Activated CD4-positive, CD25-positive, alpha-beta regulatory T cell treated with anti-CD3 and anti-CD28 coated beads, Interleukin-2, amount 50 U/mL, for 16 hours (primary cell): ENCODE measurements at places on chromosomes 4 and X.
A peak's percentile ranks its signal among the peaks of the same experiment; 100 is the strongest.

DNA sequence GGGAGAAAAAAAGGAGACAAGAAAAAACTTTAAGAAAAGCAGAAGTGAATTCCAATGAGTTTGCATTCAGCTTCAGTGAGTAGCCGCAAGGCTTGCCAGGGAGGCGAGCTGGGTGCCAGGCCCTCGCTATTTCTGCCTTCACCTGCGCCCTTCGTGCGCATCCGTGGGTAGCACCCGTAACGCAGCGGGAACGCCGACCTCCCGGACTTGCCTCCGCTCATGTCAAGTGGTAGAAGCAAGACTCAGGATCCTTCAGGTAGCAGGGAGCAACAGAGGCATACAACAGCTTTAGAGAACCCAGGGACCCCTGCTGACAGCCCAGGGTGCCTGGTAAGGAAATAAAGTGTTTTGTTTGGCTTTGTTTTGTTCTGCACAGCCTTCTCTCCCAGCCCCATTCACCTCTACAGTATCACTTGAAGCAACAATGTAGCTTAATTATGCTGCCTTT, 140.0 kb upstream of the BCOR start:
- no peak for DNase-seq

- DNase-seq = peak; percentile 7
These were observed 254.5 kb upstream of the VEGFC start for GRCh38 chr4:177047070-177047850.

GRCh38 chr4:8697826-8698225, 105.3 kb downstream of the CPZ start:
- no peak for DNase-seq

GRCh38 chrX:25296850-25297249, 281.1 kb upstream of the ARX start:
- DNase-seq = no peak

DNA sequence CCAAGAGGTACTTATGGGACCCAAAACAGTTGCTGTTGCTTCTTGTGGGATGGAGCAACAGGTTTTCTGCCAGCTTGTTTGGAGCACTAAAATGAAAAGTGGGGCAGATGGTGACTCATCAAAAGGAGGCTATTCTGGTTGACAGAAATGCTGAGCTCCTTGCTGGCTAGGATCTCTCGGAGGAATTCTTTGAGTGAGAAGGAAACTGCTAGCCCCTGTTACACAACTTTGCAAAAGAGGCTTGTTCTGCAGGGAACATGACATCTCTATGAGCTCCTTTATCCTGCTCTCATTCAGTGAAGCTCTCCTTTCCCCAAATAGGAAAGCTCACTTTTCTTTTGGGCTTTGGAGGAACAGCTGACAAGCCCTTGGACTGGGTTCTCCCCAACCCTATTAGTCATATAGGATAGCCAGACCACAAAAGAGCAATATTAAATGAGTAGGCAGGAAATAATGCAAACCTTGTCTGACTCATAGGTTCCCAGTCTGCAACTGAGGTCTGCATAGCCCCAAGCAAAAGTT, 108.3 kb downstream of the CDS1 start:
- no peak for DNase-seq

DNA sequence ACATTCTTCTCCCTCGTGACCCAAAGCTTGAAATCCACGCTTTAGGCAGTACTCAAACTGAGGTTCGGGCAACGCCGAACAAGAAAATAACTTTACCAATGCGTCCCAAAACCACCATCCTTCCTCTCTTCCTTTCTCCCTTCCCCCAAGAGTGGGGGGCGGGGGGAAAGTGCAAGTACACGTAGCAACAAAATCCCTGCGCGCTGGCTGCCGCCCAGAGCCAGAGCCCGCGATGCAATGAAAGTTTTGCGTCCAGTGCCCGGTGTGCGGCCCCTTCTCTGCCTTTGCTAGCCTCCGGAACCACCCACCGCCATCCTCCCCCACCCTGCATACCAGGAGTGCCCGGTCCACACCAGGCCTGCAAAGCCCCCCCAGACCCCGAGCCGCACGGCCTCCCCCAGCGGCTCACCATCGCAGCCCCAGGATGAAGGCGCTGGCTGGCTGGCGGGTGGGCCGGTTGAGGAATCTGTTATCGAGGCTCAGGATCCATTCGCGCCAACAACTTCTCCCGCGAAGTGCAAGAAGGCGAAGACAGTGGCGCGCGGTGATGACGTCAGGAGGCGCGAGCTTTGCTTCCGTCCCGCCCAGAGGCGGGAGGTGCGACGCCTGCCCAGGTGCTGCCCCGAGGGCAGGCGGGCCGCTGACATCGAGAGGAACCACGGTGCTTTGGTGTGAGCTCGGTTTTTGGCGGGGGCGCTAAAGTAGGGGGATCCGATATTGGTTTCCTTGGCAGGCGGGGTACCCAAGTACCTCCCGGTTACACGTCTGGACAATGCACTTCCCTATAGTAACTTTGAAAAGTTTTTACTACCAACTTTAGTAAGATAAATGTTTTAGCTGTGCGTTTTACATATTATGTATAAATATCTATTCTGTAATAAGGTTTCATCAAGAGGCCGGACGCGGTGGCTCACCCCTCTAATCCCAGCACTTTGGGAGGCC, at the start of gene RFC1:
Gene RFC1, minus strand, starts transcription at position 533 of the 942 bp plus-strand sequence. Its CDS starts 121 bp downstream, at position 412.
- peak; percentile 88 for DNase-seq

DNA sequence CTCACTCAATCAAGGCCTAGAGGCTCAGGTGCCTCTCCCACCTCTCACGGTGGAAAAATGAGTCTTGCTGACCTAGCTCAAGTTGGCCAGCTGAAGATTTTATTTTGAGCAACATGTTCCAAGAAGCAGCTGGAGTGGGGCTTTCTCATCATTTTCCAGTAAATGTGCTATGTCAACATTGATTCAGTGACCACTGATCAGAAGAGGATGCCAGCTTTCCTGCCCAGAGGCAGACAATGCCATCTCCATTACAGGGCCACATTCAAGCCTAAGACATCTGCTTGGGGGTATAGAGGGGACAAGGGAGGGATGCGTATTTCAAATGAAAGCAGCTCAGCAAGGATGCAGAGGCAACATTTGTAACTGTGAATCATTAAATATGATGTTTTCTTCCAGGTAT, 3.0 kb downstream of the MEPE start:
- no peak for DNase-seq

- DNase-seq = no peak
These were observed 22.2 kb downstream of the VSIG4 start for GRCh38 chrX:66017659-66018170.

DNA sequence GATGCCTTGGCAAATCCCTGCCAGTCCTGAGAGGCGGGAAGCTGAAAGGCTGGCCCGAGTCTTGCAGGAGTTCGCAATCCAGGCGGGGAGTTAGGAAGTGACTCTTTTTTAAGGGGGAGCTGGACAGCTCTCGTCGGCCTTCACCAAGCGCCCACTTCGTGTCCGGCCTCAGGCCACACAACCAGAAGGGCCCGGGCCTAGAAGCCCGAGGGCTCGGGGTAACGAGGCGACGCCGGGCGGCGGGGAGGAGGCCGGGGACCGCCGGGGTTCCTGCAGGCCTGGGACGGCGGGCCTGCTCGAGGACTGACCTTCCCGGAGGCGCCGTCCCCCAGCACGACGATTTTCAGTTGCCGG, 395 bp downstream of the RAB28 start:
- DNase-seq = no peak

DNA sequence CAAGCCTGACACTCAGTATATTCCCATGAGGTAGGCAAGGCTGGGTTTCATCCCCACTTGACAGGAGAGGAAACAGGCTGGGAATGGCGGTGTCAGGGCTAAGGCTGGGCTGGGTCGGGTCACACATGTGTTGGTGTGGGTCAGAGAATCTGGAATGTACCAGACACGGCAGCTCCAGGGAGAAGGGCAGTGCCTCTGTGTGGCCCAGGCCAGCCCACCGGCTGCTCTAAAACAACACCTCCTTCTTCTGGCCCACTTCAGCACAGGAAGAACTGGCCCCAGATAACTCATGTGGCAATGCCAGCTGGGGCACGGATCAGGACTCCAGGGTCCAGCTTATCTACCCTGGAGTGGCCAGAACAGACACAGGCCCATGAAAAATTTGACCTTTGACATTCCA, 6.3 kb downstream of the HAUS7 start:
- no peak for DNase-seq

DNA sequence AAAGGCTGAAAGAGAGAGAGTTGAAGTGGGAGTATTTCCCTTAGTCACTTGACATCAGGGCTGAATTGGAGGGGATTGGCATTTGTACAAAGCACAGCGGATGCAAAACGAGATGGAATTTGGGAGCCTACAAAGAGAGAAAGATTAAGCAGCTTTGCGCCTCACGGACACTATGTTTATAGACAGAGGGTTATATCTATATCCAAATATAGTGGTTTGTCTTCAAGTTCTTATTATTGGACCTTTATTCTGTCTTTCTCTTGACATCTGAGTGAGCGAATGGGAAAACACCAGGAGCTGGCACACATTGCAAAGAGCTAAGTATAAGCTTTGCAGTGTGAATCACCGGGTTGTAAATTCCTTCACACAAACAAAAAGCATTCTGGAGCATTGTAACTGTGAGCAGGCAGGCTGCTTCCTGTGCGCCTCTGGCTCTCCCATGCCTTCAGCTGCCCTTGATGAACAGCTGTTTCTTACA, 500.2 kb downstream of the STIM2 start:
- DNase-seq = no peak

GRCh38 chrX:19650996-19651395, 135.7 kb upstream of the MAP3K15 start:
- DNase-seq = no peak

DNA sequence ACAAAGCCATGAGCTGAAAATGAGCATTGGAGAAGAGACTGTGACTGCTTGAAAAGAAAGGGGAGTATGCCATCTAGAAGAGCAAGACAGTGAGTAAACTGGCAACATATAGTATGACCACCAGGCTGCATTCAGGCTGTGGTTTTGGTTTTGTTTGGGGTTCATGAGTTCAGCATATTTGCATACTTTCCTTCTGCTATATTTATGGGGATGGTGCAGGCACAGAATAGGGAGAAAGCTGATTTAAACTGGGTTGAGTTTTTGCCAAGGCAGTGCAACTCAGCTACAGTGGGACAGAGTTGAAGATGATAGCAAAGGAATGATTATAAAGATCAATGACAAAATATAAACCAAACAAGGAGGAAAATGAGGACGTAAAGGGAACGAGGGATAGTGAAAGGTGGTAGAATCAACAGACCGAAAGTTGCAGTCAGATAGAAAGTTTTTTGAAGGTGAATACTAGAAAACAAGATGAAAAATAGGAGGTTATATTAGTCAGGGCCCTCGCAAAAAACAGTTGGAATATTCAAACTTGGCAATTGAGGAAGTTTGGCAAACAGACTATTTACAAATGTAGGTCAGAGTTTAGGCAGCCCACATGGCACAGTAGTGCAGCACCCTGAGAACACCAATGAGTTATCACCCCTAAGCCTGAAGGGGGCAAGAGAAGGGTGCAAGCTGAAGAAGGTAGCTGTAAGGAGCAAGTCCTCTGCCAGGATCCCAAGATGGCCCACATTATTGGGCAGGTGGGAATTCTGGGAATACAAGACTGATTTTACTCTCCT, 114.8 kb upstream of the MAP9 start:
- no peak for DNase-seq

DNA sequence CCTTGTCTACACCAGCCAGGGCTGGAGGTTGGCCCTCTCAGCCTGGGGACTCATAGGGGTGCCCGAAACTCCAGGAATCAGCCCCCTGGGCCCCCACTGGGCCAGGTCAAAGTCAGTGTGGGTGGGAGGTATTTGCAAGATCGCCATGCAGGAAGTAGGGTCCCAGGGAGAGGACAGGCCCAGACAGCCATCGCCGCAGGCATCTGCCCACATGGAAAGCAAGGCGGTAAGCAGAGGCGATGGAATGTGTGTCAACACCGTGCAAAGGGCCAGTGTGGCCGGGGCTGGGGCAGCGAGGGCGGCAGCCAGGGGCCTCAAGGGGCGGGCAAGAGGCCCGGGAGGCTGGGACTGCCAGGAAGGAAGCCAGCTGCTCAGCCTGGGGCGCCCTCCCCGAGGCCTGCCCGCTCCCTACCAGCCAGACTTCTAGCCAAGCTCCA, 19.3 kb upstream of the DUSP9 start:
- DNase-seq = no peak
